ENCODE measurements at places on chromosomes 13 and 19.

DNA sequence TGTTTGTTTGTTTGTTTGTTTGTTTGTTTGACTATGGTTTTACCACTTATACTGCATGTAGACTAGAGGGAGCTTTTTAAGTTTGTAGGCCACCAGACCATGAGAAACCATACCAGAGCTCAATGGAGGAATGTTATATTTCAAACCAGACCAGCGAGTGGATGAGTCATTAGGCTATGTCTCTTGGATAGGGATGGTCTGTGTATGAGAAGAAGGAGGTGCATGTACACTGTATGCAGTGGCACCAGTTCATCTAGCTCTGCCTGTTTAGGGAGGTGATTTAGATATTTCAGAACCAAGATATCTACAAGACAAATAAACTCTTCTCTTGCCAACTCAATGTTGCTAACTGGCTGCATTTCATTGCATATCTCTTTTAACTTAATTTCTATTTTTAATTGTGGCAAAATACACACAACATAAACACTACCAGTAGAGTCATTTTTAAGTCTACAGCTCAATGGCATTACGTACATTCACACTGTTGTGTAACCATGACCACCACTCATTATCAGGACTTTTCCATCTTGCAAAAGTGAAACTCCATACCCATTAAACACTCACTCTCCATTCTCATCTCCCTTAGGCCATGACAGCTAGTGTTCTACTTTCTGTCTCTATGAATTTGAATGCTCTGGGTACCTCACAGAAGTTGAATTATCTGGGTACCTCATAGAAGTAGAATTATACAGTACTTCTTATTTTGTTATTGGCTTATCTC lies 29.2 kb downstream of the SYDE1 start:
- no peak for DNase-seq

- no peak for DNase-seq
These were observed 1.3 kb downstream of the RFX2 start for GRCh38 chr19:6108721-6109633.

DNA sequence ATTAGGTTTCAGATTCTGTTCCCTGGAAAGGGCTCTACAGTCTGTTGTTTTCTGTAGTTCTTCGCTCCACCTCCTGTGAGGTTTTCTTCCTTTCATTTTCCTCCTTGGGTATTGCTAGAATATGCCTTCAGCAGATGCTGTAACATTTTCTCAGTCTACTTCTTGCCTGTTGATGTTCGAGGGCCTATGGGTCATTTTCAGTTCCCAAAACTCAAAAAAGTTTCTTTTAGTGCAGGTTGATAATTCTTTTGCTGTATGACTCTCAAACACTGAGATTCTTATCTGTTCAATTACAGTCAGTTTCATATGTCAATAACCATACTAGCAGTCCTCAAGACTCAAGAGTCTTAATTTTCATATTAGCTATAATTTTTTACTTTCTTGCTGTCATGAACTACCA lies 268.3 kb downstream of the RFC3 start:
- no peak for DNase-seq

GRCh38 chr19:40613690-40614621 lies 12.8 kb downstream of the LTBP4 start:
- peak; percentile 11 for DNase-seq

- DNase-seq = peak; percentile 41
These were observed 9.4 kb upstream of the CEACAM16 start for GRCh38 chr19:44689290-44690130.

- no peak for DNase-seq
These were observed 4.2 kb upstream of the ZIC2 start for GRCh38 chr13:99977334-99977911.

DNA sequence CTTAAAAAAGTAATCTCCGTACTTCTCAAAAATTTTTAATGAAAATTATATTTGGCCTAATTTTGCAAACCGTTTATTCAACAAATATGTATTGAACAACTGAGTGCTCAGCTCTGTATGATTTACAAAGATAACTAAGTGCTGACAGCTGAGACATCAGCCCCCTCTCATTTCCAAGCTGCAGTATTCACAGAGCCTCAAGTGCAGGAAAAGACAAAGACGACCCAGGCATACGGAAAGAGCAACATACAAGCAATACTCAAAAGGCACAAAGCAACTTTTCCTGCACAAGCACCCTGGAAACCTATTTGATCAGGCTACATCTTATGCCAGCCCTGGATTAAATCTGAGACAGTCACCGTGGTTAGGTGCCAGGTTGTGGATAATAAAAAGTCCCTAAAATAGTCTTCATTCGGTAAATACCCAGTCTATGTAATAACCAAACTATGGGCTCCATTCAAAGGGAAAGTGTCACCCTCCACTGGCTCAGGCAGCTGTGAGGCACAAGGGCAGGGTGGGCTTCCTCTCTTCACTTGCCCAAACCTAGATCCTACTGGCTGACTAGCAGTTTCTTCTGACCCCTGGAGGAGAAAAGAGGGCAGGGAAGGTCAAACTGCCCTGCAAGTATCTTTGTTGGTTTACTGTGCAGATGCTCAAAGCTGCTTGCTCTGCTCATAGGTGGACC lies 65.5 kb downstream of the TBC1D4 start:
- DNase-seq = no peak

DNA sequence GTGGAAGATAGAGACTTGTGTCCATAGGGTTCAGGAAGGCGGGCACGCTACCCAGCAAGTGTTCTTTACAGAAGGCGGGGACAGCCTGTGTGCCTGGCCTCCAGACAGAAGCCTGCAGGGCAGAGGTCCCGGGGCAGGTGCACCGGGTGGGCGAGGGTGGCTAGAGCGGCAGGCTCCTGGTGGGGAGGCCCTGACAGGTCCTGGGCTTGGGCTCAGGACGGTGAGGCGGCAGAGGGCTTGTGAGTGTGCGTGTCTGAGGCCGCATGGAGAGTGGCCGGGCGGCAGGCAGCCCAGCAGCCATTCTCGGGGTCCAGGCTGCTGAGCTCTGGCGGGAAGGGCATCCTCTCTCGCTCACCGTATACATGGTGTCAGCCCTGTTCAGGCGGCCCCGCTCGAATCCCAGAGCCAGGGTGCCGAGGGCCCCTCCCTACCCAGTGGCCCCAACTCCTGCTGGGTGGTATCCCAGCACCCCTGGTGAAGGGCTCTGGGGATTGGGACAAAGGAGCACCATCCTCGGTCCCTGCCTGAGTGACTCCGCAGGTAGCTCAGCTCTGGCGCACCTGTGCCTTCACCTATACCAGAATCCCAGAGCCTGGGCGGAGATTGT lies 3.0 kb upstream of the AMH start:
- no peak for DNase-seq

GRCh38 chr13:52070929-52071523 lies 46.5 kb downstream of the UTP14C start:
- DNase-seq = peak; percentile 19

DNA sequence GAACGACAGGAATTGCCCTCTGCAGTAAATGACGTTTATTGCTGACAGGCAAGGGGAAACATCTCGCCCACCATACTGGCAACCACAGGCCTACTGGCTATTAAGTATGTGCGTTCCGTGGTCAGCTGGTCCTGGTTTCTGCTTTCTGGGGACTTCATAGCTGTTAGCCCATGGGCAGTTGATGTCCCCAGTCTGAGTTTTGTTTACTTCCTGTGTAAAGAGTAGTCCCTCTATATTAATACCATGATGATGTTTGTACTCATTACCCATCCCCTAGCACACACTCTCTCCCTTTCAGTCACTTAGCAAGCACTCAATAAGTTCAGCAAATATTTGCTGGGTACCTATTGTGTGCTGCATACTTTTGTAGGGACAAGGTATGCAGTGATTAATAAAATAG lies 6.5 kb upstream of the MIA start:
- DNase-seq = no peak

GRCh38 chr19:6433663-6434062 lies at the start of gene SLC25A41:
SLC25A41 (minus strand) TSS chr19:6433763; CDS start chr19:6433693, 70 bp downstream.
- no peak for DNase-seq
